ENCODE measurements at places on chromosomes 12 and 14.

DNA sequence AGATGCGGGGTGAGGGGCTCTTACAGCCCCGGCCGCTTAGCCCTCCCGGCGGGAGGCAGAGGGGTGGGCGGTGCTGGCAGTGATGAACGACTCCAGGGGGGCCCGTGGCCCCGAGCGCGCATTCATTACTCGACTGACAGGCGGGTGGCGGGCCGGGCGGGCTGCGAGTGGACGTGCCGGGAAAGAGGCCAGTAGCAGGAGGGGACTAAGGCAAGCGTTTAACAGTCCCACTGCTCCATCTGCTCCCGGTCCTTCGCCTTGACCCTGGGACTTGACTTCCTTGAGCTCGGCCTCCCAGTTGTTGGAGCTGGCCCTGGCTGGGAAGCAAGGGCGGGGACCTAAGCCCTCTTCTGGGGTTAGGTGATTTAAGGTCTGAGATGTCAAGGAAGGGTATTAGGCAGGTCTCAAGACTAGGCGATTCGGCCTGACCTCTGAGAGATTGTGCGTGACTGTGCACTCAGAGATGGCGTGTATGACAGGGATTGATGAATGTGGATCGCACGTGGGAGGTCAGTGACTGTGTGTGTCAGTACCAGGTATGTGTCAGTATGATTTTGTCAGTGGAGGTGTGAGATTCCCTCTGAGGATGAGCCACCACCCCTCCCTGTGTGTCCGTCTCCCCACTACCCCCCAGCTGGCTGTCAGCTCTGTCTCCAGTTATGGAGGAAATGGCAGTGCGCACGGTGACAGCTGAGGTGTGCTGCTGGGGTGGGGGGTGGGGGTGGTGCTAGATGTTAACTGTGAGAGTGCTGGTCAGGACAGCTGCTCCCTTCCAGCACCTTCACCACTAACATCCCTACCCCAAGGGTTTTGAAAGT, 3.6 kb upstream of the DNAJC22 start:
- DNase-seq: no peak

DNA sequence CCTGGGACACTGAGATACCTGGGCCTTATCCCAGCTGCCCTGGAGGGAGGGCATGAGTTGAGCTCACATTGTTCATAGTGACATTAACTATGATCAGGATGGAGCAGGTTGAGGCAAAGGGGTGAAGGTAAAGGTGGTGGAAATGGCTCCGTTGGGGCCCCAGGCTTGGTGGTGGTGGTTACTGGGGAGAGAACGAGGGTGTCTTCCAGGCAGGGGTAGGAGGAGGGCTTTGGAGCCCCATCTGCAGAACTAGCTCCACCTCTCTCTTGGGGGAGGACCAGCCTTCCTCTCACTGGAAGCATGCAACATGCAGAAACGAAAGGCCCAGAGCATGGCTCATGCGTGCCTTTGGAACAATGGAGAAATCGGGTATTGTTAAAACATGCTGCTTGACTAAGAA, 217.0 kb downstream of the SLC41A2 start:
- DNase-seq: no peak

DNA sequence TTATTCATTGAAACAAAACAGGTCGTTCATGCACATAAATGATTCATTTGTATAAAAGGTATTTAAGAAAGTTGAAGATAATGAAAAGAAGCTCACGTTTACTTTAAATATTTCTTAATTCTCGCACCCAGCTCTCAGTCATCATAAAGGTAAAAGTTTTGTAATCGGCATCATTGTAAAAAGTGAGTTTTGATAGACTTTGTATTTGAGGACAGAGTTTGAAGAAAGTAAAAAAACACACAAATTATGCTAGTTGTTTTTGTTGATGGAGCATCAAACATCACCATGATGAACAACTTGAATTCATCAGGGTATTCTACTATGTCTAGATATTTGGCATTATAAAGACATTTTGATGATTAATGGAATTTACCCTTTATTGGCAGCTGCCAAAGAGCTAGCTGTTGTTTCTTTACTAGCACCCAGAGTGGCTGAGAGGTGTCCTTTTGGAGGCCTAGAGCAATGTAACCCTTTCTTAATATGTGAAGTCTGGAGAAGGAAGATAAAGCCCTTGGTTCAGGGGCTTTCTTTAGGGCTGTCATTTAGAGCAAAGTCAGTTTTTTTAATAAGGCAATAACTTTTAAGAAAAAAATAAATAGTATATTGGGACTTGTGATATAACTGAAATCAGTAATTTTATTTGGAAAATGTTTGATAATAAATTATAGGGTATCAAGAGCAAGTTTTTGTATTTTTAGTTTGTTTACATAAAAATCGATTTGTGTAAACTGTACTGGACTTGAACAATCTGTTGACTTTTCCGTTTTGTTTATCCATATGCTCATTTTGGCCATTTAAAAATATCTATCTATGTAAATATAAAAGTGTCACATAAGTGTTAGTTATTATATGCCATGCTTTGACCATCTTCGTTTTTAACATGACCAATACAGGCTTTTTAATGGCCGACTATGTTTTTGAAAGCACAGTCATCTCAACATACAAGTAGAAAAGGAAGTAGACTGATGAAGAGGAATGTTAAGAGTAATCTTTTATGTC, 7.4 kb downstream of the GLRX5 start:
- no peak for DNase-seq

- DNase-seq: no peak
These were observed 84.3 kb downstream of the ETNK1 start for GRCh38 chr12:22709292-22709691.

GRCh38 chr12:5946388-5946787, 1.3 kb upstream of the ANO2 start:
- no peak for DNase-seq

DNA sequence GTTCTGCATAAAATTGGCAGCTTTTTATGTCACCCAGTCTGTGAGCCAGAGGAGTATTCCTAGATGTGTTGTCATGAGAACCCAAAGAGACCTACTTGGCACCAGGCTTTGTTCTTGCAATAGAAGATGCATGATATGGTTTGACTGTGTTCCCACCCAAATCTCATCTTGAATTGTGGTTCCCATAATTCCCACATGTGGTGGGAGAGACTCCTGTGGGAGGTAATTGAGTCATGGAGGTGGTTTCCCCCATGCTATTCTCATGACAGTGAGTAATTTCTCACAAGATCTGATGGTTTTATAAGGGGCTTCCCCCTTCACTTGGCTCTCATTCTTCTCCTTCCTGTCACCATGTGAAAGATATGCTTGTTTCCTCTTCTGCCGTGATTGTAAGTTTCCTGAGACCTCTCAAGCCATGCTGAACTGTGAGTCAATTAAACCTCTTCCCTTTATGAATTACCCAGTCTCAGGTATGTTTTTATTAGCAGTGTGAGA, 572.0 kb upstream of the ATP2B1 start:
- no peak for DNase-seq

- DNase-seq: no peak
These were observed 197.8 kb downstream of the FSCB start for GRCh38 chr14:44309331-44309730.

DNA sequence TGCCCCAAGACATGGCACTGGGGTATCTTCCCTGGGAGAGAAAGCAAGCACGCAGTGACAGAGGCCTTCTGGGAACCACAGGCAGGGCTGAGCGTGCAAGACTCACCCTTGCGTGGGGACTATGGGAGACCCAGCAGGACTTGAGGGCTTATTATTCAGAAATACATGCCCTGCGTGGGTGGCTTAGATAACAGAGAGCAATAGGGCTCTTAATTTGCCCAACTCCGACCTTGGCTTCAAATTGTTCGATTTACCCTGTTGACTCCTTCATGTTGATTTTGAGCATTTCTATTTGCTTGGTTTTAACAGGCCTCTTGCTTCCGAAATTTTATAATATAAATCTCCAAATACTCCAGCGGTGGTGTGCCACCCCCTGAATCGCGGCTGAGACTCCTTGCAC, 5.1 kb upstream of the SERPINA1 start:
- no peak for DNase-seq

DNA sequence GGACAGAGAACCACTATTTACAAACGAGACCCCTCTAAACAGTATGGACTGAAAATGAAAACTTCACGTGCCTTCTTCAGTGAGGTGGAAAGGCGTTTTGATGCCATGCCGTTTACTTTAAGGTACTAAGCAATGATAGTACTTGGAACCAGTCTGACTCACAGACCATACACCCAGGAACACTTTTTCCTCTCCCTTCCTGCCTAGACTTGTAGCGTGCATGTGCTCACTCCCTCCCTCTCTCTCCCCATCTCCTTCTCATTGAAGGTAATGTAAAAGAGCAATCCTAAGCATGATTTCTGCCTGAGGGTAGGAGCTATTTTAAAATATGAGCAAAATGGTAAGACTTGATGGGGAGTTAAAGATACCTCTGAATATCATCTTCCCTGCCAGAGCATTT, 5.9 kb upstream of the RPL41 start:
- DNase-seq: no peak

DNA sequence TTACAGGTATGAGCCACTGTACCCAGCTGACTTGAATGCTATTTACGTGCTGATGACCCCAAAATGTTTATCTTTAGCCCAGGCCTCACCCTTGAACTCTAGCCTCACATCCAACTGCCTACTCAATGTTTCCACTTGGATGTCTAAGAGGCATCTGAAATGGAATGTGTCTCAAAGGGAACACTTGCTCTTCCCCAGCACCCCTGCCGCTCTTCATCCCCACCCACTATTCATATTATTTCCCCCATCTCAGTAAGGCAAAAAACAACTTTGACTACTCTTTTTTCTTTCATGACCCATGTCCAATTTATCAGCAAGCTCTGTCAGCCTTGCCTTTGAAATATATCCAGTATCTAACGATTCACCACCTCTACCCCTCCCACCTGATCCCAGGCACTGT, 204.6 kb downstream of the PAWR start:
- no peak for DNase-seq

DNA sequence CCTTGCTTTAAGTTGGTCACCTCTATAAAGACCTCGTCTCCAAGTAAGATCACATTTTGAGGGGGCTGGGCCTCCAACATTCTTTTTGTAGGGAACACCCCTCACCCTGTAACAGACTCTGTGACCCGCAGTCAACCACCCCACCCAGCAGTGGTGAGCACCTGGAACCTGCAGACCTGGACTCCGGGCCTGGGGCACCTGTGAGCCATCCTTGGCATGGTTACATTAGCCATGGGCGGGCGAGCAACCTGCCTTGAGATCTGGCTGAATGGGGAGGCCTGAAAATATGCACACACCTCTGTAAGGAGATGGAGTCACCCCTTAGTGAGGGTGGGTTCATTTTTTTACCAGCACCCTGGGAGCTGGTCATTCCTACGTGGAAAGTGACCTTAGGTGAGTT, 95.3 kb downstream of the RIMBP2 start:
- no peak for DNase-seq

- DNase-seq: peak; percentile 15
These were observed 283.3 kb downstream of the RPL10L start for GRCh38 chr14:46368275-46368674.

DNA sequence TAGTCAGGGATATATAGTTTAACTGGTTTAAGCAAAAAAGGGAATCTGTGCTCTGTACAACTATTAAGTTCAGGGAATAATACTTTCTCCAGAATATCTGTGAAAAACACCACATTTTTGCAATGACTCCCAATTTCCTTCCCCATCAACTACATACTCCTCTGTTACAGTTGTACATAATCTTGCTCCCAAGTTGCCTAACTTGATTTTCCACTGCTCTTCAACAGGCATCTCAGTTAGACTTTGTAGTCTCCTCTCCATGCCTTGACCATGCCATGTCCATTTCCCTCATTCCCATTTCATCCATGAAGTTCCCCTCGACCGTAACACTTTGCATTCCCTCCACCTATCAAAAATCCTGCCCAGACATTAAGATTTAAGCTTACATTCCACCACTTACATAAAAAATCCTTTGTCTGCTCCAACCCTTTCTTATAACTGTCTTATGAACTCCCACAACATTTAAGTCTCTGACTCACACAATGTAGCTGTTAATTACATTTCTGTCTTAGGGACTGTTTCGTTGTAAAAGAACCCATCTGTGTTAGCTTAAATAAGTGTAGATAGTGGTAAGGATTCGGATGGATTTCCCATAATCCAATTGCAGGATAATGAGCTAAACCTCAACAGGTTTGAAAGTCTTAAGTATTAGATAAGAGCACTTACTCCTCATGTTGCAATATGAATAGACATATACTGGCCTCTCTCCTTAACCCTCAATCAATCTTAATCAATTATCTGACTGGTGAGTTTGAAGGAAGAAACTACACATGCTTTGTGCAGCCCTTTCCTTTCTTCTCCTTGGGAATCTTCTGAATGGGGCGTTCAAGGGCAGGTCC, 156.5 kb downstream of the PAWR start:
- no peak for DNase-seq

GRCh38 chr12:71704920-71705319, 19.0 kb downstream of the TMEM19 start:
- DNase-seq: no peak

DNA sequence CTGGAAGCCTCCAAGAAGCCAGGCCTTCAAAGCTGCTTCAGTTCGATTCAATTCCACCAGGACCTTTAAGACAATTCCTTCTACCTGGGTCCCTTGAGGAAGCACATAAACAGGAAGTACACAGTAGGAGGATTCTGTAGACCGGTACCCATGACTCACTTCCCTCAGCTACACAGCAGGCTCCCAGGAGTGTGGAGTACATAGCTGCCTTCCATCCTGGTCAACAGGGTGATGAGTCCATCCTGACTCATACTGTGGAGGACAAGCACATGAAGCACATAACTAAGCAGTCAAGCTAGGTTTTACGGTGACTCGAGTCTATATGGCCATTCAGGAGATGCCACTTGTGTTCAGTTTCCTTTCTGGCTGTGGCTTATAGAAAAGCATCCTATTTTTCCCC, 197.6 kb upstream of the RBM19 start:
- DNase-seq: no peak

GRCh38 chr14:54453252-54453651, 12.1 kb upstream of the CNIH1 start:
- no peak for DNase-seq
